Tongue (tissue), 3 donors: ENCODE measurements at places on chromosomes 12 and 14.
A peak's percentile ranks its signal among the peaks of the same experiment; 100 is the strongest.

- no peak for DNase-seq
Observed at GRCh38 chr14:48331421-48331820, 656.0 kb upstream of the MDGA2 start.

DNA sequence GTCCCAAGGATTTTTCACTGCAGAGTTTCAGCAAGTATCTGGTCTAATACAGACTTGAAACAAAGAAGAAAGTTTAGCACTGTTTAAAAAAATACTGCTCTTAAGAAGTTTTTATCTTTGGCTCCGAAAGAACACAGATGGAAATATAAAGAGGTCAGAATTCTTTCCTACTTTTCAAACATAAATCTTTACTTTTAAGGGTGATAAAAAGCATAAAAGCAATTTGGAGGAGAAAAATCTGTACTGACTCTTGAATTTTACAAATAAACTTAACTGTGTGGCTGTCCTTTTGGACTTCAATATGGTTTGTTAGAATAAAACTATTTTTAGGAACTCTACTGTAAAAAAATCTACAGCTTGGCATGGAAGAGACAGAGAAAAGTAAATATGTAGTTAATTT is 27.6 kb upstream of the ISM2 start:
- DNase-seq, result no peak

GRCh38 chr14:103501921-103502669 is 20.5 kb downstream of the CKB start:
- DNase-seq, result no peak

DNA sequence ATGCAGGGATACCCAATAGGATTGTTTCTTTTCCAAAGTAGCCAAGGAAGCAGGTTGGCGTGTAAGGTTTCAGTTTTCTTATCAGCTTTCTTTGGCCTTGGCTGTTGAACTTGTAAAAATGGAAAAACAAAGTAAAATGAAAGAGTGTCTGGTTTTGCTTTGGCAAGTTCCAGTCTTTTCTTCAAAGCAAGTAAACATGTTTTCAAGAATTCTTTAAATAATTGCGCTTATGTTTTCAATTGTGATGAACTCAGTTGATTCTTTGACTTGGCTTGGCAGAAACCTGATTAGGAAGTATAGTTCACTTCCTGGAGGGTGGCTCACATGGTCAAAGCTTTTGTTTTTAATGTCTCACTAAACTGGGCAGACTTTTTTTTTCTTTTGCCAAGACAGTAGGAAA is 112.2 kb upstream of the USP44 start:
- DNase-seq, result no peak

DNA sequence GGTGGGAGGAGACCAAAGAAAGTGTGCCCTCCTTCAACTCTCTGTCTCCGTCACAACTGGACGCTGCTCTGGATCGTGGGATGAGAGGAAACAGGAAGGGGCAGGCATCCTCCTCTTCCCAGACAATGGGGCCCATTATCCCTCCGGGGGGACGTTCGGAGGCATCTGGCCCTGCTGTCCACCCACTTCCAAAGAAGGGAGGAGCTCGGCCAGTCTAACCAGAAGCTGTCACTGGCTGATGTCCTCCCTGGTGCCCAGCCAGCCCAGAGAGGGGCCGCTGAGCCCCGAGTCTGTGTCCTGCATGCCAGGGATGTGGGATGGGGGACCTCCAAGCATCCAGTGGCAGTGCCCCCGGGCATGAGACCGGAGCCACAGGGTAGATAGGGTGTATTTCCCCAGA is 39.8 kb upstream of the MEG3 start:
- peak; percentile 62 for DNase-seq

- DNase-seq, result no peak
Observed at GRCh38 chr12:67593461-67594330, 54.8 kb upstream of the DYRK2 start.
